ENCODE measurements at places on chromosomes 16 and 17.
A peak's percentile ranks its signal among the peaks of the same experiment; 100 is the strongest.

- no peak for DNase-seq
These were observed 166.2 kb upstream of the ASIC2 start for GRCh38 chr17:33459078-33459940.

DNA sequence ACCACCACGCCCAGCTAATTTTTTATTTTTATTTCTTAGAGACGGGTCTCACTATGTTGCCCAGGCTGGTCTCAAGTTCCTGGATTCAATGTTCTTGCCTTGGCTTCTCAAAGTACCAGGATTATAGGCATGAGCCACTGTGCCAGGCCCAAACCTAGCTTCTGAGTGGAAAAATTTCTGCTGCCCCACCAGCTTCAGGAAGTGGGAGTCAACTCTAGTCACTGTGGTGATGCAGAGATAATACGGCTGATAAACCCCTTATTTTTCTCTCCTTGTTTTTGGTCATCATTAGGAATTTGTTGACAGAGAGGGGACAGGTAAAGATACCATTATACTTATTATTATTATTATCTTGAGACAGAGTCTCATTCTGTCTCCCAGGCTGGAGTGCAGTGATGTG is 27.8 kb upstream of the PHOSPHO1 start:
- DNase-seq = no peak

DNA sequence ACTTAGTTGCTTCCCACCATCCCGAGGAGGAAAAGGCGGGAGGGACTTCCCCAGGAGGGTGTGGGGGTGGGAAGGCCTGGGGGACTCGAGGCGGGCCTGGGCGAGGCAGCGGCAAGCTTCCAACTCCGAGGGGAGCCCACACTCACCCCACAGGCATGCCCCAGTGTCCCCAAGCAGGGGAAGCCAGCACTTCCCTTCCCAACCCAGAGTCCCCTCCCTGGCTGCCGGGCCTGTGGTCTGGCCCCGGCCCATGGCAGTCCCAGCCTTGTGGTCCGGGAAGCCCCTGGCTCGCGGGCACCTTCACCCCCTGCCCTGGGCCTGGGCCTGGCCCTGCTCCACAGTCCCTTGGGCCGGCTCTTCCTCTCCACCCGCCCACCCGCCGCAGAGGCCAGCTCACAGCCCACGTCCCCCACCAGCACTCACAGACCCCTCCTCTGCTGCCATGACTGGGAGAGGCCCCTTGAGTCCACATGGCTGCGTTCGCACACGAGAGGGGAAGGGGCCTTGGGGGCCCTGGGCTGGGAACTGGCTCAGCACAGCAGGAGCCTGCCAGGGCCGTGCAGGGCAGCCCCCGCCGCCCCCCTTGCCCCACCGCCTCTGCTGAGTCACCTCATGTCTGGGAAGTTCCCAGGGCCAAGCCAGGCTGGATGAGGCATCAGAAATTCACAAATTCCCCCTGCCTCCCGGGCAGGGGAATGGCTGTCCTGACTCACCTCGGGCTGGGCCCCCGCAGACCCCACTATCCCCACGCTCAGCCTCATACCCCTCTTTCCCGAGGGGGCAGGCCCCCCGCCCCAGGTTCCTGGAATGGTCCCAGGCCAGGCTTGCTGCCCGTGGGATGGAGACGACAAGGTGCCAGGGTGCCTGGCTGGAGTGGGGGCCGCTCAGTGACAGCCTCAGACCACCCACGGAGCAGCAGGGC is 27.8 kb downstream of the BAHCC1 start:
- no peak for DNase-seq

GRCh38 chr16:48365025-48365600 is 20.1 kb downstream of the SIAH1 start:
- DNase-seq = no peak

- DNase-seq = no peak
These were observed 71.2 kb upstream of the LGALS9 start for GRCh38 chr17:27559506-27560481.

DNA sequence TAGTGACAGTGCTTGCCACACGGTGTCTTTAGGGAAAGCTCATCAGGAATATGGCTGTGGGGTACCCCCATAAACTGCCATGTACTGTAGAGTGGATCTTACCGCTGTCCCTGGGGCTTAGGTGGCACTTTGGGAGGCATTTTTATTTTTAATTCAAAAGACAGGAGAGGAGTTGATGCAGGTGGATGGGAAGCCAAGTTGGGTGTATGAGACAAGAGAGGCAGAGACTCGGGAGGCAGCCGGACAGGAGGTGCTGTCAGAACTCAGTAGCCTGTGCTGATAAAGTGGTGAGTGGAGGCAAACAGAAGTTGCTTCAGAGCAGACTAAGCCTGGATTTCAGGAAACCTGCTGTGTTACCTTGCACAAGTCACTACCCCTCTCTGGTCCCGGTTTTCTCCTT is 185.9 kb downstream of the TMEM132E start:
- DNase-seq = no peak

- DNase-seq = no peak
These were observed 136.5 kb downstream of the CMIP start for GRCh38 chr16:81581107-81581506.

DNA sequence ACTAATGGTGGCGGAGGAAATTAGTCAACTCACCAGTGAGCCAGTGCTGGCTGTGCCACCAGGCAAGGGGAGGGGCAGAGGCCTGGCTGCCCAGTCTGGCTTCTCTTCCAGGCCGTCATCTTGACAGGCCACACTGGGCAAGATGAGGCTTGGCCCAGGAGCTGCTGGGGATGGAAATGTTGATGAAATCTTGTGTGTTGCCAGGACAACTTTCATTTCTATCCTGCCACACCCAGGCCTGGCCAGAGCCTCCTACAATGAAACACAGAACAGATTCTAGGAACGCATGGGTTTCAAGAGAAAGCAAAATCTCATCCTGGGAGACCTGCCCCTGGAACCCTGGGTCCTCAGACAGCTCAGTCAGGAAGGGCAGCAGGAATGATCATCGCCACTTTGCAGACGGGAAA is 9.3 kb downstream of the HEXIM2 start:
- no peak for DNase-seq

DNA sequence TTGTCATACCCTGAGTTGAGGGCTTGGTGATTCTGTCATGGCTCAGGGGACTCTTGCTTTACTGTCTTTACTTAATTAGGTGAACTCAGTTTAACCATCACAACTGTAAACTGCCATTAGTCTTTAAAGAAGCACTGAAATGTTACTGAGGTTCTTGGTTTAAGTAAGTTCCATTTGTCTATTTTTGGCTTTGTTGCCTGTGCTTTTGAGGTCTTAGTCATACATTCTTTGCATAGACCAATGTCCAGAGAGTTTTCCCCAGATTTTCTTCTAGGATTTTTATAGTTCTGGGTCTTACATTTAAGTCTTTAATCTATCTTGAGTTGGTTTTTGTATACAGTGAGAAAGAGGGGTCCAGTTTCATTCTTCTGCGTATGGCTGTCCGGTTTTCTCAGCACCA is 137.5 kb downstream of the SOCS1 start:
- no peak for DNase-seq

- DNase-seq = no peak
These were observed 151.5 kb upstream of the GOT2 start for GRCh38 chr16:58885528-58886170.

DNA sequence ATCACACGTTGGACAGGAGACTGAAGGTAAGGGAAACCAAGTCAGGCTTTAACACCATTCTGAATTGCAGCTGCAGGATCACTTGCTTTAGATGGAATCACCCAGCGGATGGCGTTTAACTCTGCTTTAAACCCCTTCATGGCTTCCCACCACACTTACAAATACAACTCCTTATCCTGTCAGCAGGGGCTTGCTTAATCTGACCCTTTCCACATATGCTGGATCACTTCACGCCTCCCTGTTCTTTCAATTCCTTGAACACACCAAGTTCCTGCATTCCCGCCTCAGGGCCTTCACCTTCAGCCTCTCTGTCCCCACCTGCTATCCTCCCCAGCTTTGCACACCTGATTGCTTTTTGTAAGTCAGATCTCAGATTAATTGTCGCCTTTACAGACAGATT is 442.2 kb downstream of the MAF start:
- no peak for DNase-seq

DNA sequence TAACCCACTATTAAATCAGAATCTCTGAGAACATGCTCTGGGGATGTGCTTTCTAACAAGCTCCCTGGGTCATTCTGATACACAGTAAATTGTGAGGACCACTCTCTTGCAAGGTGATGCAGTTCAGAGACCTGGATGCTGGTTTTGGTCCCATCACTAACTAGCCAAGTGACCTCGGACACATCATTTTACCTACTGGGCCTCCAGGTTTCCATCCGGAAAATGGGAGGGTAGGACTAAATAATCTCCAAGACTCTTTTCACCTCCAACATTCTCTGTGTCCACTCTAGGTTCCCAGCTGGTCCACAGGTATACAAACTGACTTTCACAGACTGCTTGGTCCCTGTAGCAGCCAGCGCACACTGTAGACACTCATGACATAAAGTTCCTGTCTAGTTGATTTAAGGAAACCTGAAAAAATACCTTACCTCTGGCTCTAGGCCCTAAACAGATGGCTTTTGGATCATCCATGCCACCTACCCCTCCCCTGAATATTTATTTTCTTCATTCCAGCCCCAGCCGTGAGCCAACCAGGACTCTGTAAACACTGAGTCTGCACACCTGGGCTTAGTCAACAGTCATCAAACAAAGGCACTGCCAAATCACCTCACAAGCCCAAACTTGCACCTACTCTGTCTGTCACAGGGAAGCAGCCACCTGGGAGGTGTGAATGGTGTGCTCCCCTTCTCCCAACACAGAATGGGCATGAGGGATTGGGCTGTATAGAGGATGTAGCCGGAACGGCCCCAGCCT is 51.3 kb upstream of the MRPS23 start:
- DNase-seq = no peak

- no peak for DNase-seq
These were observed 14.6 kb upstream of the CLEC10A start for GRCh38 chr17:7094652-7095019.

DNA sequence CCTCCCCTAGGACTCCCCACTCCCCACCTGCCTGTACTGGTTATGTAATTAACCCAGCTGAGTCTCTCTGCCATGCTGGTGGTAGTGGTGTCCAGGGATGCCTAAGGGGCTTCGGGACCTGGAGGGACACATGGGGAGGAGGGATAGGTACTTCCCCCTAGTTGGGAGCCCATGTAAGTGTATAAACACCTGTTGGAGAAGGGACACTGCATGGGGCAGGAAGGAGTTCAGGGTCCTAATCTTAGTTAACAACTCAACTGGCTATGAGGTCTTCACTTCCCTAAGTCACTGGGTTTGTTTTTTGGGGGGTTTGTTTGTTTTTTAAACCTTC is 1.3 kb downstream of the RASL10B start:
- no peak for DNase-seq

- no peak for DNase-seq
These were observed 8.5 kb downstream of the ZFPM1 start for GRCh38 chr16:88461331-88462269.

GRCh38 chr16:22971346-22971924 is 157.5 kb downstream of the HS3ST2 start:
- DNase-seq = no peak

DNA sequence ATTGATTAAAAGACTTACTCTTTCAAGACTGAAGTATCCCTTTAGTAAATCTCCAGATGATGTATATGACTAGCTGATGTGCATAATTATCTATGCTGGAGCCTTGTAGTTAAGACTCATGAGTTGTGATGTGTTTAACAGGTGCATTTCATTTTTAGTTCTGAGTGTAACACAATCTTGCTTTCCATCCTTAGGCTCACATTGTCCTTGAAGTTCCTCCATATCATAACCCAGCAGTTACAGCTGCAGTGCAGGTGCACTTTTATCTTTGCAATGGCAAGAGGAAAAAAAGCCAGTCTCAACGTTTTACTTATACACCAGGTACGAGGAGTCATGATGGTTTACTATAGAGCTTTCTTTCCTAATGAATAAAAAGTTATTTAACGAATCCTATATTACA is 52.9 kb downstream of the ESRP2 start:
- DNase-seq = no peak

GRCh38 chr16:89722392-89723278 is 1.3 kb downstream of the ZNF276 start:
- peak; percentile 33 for DNase-seq

DNA sequence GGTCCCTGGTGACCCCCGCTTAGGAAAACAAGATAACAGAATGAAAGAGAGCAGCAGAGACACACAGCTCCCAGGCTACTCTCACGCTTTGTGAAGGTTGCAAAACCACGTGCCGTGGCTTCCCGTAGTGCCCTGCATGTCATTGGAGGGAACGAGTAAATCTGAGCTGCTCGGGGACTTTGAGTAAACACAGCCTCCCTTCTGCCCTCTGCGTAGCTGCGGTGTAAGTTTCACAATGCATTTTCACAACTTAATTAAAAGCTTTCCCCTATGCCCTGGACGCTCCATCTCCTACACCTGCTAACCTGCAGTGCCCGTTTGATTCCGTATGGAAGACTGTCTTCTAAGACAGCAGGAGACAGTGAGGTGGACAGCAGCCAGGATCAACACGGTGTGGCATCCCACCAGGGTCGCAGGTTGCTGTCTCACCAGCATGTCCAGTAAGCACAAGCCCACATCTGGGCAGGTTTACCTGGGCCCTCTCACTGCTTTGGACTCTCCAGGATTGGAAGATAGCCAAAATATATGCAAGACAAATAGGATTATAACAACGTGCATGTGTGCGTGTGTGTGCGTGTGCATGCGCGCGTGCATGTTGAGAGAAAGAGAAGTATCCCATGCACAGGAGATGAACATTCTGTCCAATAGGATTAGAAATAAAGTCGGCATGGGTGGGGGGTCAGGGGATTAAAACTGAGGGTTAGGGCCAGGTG is 116.4 kb upstream of the RCVRN start:
- DNase-seq = no peak

DNA sequence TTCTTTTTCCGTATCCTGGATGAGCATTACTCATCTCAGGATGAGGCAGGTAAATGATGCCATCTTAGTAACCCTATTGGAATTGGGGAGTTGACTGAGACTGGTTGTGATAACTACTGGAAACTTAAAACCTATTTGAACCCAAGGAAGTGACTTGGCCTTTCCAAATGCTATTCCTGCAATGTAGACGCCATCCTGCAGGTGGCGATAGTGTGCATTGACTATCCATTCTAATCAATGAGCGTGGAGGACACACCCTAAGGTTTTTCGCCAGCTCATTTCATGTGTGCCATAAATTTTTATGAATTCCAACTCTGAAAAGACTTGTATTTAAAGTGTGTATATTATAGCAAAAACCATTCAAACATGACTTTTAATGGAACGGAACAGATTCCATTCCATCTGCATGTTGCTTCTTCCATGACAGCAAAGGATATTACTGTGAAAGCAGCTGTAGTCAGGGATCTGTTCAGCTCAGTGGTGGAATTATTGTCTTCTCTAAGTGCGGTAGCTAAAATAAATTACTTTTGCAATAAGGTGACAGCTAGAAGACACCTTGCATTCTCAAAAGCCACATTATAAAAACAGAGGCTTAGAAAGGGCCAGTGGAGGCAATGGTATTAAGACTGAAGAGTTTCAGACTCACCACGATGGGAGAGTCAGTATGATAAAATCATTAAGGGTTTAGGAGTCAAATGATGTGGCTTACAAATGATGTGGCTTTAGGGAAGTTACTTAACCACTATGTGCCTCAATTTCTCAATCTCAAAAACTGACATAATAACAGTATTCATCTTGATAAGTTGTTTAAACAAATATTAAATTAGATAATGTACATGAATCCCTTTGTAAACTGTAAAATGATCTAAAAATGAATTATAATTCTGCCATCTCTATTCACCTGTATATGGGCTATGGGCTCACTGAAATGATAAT is 55.5 kb downstream of the SYT17 start:
- DNase-seq = no peak

- DNase-seq = no peak
These were observed 86.4 kb downstream of the SOCS1 start for GRCh38 chr16:11169641-11170040.
